NCI-H146 (cell line): ENCODE measurements at places on chromosomes 6 and 20.
A peak's percentile ranks its signal among the peaks of the same experiment; 100 is the strongest.

DNA sequence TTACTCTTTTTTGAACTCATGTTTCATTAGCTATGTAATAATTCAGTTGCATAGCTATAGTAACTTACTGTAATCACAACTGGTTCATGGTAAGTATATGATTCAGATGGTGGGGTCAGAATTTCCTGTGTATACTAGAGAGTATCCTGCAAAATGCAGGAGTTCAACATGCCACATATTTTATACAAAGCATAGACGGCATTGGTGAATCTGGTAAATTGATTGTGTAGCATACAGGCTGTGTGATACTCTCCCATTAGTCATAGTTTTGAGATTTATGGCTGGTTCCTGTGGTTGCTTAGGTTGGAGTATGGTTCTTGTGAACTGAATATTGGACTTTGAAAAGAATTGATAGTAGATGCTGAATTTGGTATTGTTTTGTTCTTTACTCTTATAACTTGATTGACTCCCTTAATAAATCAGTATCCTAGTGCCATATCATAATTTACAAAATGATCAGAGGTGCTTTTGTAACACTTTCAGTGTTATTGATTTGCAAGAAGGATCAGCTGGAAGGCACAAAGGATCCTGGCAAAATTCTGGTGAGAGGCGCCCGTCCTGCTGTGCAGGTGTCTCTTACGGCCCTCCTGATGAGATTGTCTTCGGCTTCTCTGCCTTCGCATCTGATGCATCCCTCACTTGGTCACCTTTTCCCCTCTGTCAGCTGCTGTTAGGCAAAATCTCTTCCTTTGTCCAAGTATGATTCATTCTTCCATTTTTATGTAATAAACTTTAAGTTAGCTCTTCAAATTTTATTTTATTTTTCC is 22.6 kb downstream of the SNX9 start:
- DNase-seq, result peak; percentile 85

DNA sequence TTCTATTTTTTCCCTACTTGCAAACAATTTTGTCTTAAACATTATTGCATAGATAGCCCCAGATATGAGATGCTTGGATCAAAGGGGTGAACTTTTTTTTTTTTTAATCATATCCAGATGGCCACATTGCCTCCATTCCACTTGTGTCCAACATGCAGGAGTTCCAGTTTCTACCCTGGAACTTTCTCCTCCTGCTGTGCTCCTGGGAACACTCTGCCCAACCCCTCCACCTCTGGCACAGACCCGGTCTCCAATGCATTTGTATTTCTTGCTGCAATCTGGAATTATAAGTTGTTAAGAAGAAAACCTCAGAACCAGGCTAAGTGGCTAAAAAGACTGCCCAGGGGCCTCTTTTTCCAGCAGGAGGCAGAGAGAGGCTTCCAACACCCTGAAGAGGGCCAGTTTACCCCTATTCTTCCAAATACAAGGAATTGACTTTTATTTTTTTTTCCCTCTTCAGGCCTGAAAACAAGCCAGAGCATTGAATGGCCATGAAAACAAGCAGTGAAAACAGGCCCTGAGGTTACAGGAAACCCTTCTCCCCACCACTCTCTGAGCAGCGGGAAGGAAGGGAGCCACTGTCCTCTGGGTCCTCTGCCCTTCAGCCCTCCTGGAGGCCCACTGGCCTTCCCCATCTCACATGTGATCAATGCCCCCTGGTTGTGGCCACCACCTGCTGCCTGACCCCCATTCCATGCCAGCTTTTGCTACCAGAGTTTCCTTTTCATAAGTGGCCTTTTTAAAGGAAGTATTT is 44.3 kb downstream of the PDYN start:
- no peak for DNase-seq

- DNase-seq, result peak; percentile 56
Measured at GRCh38 chr20:10078403-10078802, 43.6 kb downstream of the ANKEF1 start.

DNA sequence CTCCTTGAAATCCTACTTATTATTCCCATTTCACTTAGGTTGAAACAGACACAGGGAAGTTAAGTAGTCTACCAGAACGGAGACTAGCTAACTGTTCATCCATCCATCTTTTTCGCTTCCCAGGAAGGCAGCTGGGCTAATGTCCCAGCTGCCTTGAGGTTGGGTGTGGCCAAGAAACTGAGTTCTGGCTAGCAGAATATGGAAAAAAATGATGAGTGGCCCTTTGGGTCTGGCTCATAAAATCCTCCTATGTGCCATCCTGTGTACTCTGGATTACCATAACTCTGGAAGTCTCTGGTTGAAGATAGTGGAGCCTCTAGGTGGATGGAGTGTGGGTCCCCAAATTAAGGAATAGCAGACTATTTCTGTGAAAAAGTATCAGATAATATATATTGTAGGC is 206.2 kb downstream of the HIVEP2 start:
- DNase-seq, result no peak

GRCh38 chr6:14542670-14543366 is 425.2 kb downstream of the CD83 start:
- peak; percentile 24 for DNase-seq

- DNase-seq, result no peak
Measured at GRCh38 chr6:11858439-11858838, 79.8 kb upstream of the ADTRP start.

GRCh38 chr6:6806844-6807518 is 218.5 kb downstream of the LY86 start:
- peak; percentile 10 for DNase-seq

- DNase-seq, result no peak
Measured at GRCh38 chr20:16709017-16709416, 20.8 kb upstream of the SNRPB2 start.

DNA sequence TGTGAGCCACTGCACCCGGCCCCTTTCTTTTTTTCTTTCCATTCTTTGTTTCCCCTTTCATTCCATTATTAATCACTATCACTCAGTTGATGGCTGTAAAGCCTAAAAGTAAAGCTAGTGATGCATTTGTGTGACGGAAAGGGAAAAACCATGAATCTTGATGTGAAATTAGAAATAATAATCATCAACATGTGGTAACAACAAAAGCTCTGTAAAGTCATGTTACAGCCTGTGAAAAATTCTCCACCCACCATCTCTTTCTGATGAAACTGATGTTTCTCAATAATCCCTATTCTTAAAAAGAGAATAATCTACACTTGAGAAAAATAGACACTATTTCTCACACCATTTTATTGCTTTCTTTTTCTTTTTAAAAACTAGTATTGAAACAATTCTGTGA is 80.0 kb downstream of the CRYBG1 start:
- DNase-seq, result no peak

DNA sequence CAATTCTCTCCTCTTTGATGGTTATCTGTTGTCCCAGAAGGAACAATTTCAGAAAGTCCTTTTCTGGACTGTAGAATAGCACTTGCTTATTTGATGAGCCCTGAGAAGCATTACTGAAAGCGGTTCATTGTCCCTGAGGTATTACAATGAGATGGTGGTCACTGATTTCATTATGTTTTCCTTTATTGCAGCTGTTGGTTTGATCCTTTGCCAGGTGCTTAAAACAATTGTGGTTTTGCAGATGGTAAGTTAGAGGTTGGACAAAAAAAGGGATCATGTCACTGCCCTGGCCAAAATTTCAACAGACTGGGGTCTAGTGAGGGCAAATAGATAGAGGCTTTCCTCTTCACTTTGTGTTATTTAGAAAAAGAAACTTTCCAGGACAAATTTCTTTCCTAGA is 61.9 kb downstream of the ESR1 start:
- DNase-seq, result no peak

DNA sequence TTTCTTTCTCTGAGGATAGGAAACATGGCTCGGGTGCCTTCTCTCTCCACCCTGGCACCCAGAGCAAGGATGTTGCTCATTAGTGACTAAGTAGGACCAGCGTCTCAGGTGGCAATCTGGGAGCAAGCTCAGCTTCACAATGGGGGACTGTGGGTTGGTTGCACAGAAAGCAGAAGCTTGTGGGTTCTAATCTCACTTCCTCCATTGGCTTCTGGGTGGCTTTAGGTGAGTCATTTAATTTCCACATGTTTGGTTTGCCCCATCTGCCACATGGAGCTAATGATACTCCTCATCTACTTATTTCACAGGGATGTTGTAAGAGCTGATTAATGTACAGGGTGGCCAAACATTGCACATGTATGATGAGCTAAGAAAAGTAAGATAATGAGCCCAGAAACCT is 54.8 kb upstream of the AKIRIN2 start:
- no peak for DNase-seq

- no peak for DNase-seq
Measured at GRCh38 chr6:56732517-56732916, 89.8 kb upstream of the DST start.

DNA sequence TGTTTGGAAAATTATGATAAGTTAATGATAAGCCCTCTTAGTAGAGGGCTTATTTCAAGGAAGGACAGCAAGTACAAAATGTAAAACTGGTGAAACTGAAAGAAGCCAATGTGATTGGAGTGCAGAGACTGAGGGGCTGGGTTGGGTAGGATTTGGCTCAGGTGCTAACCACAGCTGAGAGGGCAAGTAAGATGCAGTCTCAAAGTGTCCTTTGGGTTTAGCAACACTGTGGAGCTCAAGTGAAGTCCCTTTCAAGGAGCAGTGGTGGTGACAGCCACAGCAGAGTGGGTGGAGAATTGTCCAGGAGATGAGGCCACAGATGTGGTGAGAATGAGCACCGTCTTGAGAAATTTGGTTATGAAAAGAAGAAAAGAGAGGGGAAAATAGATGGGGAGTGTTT is 181.4 kb downstream of the AKAP7 start:
- DNase-seq, result no peak
